NCI-H226 (cell line): ENCODE measurements at places on chromosomes 6 and 20.

- no peak for DNase-seq
These were observed 160.2 kb downstream of the PHF3 start for GRCh38 chr6:63795826-63796225.

- DNase-seq: no peak
These were observed 705.9 kb downstream of the PTPRT start for GRCh38 chr20:42483730-42484303.

DNA sequence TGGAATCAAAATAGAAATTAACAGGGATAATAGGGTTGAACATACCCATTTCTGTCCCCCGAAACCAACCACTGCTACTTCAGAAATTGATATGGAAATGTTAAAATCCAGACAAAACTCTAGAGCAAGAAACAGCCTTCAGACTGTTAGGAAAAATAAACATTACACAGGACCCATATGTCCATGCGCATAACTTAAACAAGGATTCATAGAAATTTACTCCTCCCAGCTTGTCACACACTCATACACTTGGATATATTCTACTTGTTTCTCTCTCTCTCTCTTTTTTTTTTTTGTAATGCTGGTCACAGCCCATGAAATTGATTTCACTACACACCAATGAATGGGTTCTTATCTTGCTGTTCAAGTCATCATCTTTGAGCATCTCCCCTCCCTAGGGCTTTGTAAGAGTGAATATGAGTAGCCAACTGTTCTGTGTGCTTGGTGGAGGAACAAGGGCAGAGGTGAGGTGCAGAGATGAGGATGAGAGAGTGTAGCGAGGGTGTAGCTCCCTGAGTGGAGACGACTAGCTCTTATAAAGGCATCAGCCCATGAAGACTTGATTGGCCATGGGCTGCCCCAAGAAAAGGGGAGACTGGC is 61.8 kb upstream of the MLN start:
- no peak for DNase-seq

DNA sequence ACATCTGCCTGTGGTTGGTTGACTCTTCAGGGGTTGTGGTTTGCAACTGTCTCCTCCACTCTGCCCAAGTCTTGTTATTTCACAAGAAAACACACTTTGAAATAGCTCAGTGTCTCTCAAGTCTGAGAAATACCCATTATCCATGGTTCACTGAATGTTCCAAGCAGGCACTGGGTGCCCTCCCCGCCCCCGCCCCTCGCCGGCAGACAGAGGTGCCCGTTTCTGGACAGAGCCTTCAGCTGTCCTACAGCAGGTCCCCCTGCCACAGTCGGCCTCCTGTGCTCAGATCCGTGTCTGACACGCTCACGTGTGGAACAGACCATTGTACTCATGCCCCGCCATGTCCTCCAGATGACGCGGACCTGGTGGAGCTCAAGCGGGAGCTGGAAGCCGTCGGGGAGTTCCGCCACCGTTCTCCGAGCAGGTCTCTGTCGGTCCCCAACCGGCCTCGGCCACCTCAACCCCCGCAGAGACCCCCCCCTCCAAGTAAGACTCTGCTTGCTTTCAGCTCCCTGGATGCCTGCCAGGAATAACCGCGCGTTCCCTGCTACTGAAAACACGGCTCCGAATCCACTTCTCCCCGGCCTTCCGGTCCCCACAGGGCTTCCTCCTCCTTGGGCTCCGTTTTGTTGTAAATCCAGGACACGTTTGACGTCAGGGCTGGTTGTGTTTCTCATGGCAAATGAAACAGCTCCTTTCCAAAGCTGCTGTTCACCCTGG is 81.4 kb downstream of the SERAC1 start:
- DNase-seq: no peak

- no peak for DNase-seq
These were observed 16.9 kb downstream of the ADGRG6 start for GRCh38 chr6:142318714-142319113.

GRCh38 chr20:60627751-60628565 is 624.1 kb upstream of the CDH4 start:
- no peak for DNase-seq

DNA sequence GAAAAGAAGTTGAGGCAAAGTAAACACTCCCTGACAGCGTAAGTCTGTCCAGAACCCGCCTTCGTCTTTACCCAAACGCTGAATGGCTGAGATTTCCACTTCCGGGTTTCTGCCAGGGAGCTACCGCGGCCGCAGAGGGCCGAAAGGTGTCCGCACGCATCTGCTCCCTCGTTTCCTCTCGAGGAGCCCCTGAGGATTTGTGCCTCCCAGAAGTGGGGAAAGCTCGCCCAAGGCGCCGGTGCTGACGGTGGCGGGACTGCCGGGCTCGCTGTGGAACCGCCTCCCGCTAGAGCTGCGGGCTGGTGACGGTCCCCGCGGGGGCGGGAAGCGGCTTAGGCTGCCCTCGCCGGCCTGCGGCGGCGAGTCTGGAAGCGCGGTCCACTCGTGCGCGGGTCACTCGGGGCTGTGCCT is 1760.2 kb upstream of the DEFB115 start:
- no peak for DNase-seq

DNA sequence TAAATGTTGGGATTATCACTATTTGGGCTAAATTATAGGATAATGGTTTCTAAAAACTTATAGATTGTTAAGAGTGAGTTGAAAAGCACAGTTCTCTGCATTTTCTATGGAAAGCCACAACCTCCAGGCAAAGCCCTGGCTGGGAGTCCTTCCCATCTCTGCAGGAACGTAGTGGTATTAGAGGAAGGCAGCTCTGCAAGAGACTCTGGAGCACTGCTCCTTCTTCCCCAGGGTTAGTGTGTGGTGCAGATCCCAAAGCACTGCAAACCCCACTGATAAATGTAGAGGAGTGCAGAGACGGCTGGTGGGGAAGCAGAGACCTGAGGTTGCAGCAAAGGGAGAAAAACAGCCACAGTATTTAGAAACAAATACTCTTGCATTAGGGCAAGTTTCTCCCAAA is 225.3 kb downstream of the TINAG start:
- DNase-seq: no peak

DNA sequence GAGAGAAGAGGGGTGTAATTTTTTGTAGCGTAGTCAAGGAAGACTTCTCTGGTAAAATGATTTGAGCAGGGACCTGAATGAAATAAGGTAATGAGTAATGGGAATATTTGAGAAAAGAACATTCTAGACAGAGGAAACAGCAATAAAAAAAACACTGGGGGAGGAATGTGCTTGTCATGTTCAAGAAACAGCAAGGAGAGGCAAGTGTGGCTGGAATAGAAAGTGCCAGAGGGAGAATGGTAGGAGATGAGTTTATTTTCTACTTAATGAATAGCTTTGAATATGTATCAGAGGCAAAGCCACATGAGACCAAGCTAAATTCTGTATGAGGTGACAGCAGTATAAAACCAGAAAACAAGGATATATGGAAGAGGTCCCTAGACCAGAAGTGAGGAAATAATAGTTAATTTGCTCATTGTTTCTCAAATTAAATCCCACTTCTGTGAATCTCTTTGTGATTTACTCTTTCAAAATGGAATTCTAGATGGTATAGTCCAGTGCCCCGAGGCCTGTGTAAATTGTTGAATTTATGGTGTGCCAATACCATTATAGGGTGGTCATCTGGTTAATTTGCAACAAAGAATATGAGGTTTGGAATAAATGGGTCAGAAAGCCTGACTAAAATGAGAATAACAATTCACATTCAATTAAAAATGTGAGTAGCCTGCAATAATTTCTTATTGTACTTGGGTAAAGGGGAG is 170.2 kb downstream of the CDKAL1 start:
- DNase-seq: no peak

DNA sequence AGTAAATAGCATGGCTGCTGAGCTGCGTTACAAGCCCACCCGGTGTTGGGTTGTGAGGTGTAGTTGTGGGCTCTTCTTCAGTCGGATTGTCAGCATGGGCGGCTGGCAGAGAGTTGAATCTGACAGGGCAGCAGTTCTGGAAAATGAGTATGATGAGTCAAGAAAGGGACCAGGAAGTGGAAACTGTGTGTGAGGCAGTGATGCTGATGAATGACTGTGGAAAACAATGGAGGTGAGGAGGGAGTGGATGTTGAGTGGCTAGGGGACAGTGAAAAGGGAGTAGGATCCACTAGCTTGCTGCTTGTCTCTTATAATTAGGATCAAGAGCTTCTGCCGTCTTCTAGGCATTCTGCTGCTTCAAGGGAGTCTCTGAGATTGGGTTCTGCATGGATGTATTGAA is 154.3 kb downstream of the ESR1 start:
- DNase-seq: no peak

GRCh38 chr6:134740027-134740373 is 209.9 kb downstream of the ALDH8A1 start:
- DNase-seq: peak; percentile 52

DNA sequence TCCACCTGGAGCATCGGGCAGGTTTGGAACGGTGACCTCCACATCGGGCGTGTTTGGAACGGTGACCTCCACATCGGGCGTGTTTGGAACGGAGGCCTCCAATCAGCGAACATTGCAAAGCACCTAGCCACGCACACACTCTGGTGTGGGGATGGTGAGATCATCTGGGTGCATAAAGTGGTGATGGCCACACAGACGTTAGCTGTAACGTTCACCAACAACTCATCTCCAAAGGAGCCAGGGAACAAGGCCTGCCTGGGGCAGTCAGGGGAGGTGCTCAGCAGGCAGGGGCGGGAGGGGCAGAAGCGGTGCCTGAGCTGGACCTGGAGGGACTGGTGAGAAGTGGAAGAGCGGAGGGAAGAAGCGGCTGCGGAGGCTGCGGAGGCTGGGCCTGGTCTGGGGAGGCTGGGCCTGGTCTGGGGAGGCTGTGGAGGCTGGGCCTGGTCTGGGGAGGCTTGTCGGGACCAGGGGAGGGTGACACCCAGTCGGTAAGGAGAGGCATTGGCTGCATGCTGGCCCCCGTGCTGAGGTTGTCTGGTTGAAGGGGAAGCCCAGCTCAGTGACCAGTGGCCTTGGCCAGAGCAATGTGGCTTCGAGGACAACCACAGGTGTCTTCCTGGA is 89.9 kb downstream of the PSMB1 start:
- no peak for DNase-seq

DNA sequence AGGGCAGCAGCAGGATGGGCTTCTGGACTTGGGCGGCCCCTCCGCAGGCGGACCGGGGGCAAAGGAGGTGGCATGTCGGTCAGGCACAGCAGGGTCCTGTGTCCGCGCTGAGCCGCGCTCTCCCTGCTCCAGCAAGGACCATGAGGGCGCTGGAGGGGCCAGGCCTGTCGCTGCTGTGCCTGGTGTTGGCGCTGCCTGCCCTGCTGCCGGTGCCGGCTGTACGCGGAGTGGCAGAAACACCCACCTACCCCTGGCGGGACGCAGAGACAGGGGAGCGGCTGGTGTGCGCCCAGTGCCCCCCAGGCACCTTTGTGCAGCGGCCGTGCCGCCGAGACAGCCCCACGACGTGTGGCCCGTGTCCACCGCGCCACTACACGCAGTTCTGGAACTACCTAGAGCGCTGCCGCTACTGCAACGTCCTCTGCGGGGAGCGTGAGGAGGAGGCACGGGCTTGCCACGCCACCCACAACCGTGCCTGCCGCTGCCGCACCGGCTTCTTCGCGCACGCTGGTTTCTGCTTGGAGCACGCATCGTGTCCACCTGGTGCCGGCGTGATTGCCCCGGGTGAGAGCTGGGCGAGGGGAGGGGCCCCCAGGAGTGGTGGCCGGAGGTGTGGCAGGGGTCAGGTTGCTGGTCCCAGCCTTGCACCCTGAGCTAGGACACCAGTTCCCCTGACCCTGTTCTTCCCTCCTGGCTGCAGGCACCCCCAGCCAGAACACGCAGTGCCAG is at the start of gene TNFRSF6B:
TSS of gene TNFRSF6B (plus strand) at position 25 of the 729 bp plus-strand sequence. CDS start at position 141, 116 bp downstream.
- no peak for DNase-seq
